ENCODE measurements at places on chromosomes 5 and 9.

GRCh38 chr9:16683326-16683725 lies 187.1 kb downstream of the BNC2 start:
- DNase-seq = no peak

- no peak for DNase-seq
Observed at GRCh38 chr5:111301264-111301663, 77.1 kb downstream of the CAMK4 start.

DNA sequence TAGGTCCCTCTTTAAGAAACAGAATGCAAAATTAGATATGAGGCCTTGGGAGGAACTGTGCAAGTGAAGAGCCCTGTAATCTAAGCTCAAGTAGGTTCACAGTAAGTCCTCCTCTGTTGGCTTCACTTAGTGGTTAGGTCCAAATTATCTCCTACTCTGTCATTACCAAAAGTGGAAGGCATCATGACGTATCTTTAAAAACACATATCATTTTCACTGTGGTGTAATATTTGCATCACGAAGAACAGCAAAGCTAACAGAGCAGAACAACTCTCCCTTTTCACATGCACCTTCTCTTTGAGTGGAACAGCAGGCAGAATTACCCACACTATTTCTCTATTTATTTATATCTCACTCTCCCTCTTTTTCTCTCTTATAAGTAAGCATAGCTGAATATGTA lies 240.5 kb upstream of the CCNH start:
- no peak for DNase-seq

DNA sequence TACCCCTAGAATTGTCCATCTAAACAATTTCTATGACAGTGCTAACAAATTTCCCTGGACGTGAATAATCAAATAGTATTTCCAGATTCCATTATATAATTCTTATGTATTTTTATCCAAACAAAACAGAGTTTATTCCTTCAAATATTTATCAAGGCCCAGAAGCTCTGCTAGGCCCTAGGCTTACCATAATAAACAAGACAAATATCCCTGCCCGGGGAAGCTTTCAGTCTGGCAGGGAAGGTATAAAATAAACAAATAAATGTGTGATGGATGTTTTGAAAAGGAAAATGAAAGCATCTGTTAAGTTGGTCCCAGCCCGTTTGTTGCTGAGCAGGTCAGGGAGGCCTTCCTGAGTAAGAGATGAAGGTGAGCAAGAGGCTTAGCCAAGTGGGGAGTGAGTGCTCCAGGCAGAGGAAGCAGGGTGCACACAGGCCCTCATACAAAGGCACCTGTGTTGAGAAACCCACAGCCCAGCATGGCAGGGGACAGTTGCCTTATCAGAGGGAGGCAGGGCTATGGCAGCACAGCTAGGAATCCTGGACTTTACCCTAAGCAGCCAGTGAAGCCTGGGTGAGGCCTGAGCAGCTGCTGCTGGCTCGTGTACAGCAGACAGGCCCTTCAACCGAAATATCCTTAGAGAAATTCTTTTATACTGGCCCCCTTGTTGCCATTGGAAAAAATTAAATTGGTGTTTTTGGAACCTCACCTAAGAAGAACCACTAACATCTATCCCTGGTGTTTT lies 7.7 kb upstream of the SLC35D2 start:
- DNase-seq = no peak

- no peak for DNase-seq
Observed at GRCh38 chr5:127567026-127567768, 49.8 kb downstream of the PRRC1 start.
